ENCODE measurements at places on chromosomes 1 and 21.

DNA sequence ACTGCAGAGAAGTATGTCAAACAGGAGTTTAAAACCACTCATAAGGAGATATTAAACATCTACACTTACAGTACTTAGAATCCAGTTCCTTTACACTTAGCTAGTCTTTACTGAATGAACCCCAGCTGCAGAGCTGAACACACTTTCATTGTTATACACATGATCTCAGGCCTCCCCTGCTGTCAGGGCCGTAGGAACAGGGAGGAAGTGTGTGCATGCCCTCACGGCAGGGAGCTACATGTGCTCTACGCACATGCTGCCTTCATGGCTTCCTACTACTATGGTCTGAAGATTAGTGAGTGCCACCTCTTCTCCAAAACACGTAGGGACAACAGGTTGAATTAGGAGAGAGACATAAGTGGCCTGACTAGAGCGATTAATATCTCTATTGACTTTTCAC is 191.5 kb downstream of the SIPA1L2 start:
- H3K36me3 ChIP-seq = peaks cover 13% of the 10 kb centered on the region
- H3K27me3 ChIP-seq = no peaks in the 10 kb centered on the region
- H3K27ac ChIP-seq = no peak overlapping the region

GRCh38 chr1:213331631-213332175 is 280.7 kb downstream of the RPS6KC1 start:
- no peak overlapping the region for H3K4me3 ChIP-seq
- H3K27ac ChIP-seq = no peak overlapping the region

- no peak overlapping the region for H3K4me3 ChIP-seq
- no peak for DNase-seq
- H3K36me3 ChIP-seq = no peaks in the 10 kb centered on the region
- H3K27me3 ChIP-seq = no peaks in the 10 kb centered on the region
- no peak overlapping the region for H3K27ac ChIP-seq
- no peaks in the 10 kb centered on the region for H3K4me1 ChIP-seq
Observed at GRCh38 chr1:177229781-177230180, 59.0 kb downstream of the BRINP2 start.

DNA sequence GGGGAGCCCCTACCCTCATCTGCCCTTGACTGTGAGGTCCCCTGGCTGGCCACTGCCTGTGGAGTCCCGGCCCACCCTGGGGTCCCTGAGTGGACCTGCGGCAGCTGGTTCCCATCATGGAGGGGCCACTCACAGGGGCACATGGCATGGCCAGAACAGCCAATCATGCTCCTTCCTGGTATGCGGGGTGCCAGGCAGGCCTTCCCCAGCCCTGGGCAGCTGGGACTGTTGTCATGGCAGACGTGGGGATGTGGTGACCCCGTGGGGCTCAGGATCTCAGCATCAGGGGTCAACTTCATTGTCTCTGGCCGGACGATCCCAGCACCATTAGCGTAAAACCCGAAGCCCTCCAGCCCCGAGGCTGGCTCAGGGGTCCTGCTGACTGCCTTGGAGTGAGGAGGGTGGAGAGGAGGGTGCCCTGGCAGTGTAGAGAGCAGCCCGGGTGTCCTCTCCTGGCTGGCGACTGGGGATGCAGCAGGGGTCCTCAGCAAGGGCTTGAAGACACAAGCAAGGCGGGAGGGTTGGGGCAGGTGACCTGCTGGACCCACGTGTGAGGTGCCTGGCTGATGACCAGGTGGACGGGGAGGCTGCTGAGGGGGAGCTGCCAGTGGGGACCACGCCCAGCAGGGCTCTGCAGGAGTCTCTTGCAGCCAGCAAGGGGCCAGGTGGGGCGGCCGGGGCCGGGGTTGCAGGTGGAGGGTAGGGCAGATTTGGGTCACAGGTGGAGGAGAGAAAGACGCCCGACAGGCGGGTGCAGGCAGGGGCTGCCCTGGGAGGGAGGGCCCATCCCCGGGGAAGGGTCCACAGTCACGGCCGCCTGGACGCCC is 45.1 kb downstream of the TRIM11 start:
- H3K4me1 ChIP-seq = no peaks in the 10 kb centered on the region
- no peaks in the 10 kb centered on the region for H3K27me3 ChIP-seq
- H3K4me3 ChIP-seq = no peak overlapping the region
- no peak for DNase-seq

DNA sequence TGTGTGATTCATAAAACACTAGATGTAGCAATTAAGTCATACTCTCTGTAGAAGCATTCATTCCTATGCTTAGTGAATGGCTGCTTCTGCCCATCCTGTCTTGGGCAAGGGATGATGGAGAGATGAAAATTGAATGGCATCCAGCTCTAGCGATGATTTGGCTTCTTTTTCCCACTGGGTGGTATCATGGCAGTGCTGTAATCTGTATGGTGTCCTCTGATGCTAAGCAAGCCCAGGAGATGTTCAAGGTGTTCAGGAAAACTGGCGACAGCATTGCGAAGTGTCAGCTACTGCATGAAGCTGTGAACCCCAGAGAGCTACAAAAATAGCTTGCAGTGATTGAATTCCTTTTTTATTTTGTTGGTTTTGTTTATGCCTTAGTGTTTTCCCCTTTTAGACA is 48.9 kb upstream of the LEPR start:
- H3K27me3 ChIP-seq = no peaks in the 10 kb centered on the region
- no peaks in the 10 kb centered on the region for H3K36me3 ChIP-seq
- no peak overlapping the region for H3K4me3 ChIP-seq
- no peak for DNase-seq
- no peaks in the 10 kb centered on the region for H3K4me1 ChIP-seq
- no peak overlapping the region for H3K27ac ChIP-seq
